ENCODE measurements at places on chromosomes 12 and 14. TPM values are rescaled to one million over a fixed set of nuclear protein-coding genes. Genes with fewer than 3 reads are reported as not detected.
A peak's percentile ranks its signal among the peaks of the same experiment; 100 is the strongest.

KCNA1 gene
- total RNA-seq, result not detected

ASPG gene
- not detected for total RNA-seq

CLEC4C gene
- total RNA-seq, result not detected

KRT7 gene
- 768 TPM for total RNA-seq

KRT85 gene
- not detected for total RNA-seq

DEPDC4 gene
- total RNA-seq, result 1.0 TPM

CFAP73 gene
- not detected for total RNA-seq

P2RX2 gene
- total RNA-seq, result not detected

TMEM52B gene
- total RNA-seq, result not detected

BEGAIN gene
- 0.51 TPM for total RNA-seq

OVCH1 gene
- total RNA-seq, result not detected

RAB15 gene
- 12.9 TPM for total RNA-seq

GPX2 gene
- not detected for total RNA-seq

TMPRSS12 gene
- not detected for total RNA-seq

GRCh38 chr12:15896867-15897266, 14.3 kb upstream of the DERA start:
- no peak for DNase-seq

DNA sequence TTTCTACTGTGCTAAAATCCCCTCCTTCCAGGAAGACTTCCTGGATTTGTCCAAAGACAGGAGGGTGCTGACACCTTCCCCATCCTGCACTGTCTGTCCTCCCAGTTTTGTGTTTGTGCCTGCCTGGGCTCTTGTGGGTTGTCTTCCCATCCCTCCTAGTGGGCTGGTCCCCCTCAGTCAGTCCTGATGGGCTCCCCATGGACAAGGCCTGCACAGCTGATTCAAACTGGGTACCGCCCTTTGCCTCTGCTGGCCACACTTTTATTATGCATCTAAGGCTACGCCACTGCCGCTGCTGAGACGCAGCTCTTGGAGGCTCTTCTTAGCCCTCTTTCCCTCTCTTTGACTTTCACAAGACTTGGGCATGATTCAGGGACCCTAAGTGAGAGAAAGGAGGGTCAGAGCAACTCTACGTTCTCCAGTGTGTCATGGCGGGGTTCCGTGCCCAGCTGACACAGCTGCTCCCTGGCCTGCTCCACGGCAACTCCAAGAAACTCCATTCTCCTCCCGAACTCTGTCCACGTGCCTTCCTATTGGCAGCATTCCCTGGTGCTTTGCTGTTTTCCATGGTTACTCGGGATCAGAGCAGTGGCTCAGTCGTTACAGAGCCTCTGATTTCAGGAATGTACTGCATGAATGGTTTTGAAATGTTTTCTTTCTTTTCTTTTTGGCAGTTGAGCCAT, 3.8 kb upstream of the KRT85 start:
- peak; percentile 56 for DNase-seq

GRCh38 chr14:23113431-23114119, 5.5 kb downstream of the CEBPE start:
- no peak for DNase-seq

GRCh38 chr12:128250096-128250495, 16.9 kb upstream of the TMEM132C start:
- DNase-seq, result no peak

- no peak for DNase-seq
Measured at GRCh38 chr14:105863296-105864108, 337.1 kb downstream of the TMEM121 start.

DNA sequence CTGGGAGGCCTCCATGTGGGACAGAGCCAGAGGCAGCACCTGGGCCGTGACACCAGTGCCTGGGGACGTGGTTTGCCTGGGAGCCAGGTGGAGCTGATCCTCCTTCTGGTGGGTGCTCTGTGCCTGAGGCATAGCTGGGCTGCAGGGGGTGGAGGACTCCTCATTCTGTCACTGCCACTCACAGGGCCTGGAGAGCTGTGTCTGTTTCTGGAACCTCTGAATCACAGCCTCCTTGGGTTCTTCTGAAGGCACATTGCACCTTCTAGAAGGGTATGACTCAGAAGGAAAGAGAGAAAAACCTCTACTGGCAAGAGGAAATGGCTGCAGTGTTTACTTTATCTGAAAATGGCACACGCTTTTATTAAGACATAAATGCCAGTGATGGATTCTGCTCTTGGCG, 659.8 kb downstream of the VRK1 start:
- no peak for DNase-seq

- DNase-seq, result no peak
Measured at GRCh38 chr14:71437870-71438269, 494.4 kb upstream of the RGS6 start.

GRCh38 chr12:96099421-96099820, 64.0 kb upstream of the LTA4H start:
- DNase-seq, result no peak

DNA sequence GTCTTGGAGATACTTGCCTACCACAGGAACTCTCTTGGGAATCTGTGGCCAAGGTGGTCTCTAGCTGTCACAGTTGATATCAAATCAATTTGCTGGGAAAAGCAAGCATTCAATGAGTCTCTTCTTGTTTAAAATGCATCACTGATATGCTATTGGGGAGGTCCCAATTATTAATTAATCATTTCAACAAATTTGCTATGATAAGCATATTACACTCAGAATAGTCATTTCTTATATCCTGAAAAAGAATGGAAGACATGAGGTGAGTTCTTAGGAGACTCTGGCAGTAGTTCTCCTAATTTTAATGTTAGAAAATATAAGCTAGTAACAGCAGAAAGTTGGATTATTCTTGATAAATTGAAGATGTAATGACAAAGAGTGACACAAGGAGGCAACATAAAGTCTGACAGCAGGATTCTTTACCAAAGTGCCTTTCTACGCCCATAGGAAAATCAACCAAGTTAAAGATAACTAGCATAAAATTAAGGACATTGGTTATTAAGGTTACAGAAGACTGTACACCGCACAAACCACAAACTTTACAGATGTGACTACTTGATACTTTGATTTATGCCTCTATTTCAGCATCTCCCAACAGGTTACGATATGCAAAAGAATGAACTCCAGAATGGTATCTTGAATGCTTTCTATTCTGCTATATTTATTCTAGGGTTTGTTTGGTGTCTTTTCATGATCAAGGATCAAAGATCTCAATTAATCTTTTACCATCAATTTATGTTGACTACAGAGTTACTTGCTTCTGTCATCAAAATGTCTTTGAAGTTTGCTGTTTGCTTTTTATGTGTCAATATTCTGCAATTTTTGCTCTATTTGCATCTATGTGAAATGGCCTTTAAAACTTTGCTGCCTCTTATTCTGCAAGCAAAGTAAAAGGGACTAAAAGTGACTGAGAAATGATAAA, 349.6 kb upstream of the CLEC14A start:
- DNase-seq, result no peak

- no peak for DNase-seq
Measured at GRCh38 chr14:96586921-96587822, 85.0 kb downstream of the PAPOLA start.

- no peak for DNase-seq
Measured at GRCh38 chr12:56299308-56299852, 750 bp downstream of the CS start.

- no peak for DNase-seq
Measured at GRCh38 chr14:74019408-74020137, 424 bp downstream of the BBOF1 start.

DNA sequence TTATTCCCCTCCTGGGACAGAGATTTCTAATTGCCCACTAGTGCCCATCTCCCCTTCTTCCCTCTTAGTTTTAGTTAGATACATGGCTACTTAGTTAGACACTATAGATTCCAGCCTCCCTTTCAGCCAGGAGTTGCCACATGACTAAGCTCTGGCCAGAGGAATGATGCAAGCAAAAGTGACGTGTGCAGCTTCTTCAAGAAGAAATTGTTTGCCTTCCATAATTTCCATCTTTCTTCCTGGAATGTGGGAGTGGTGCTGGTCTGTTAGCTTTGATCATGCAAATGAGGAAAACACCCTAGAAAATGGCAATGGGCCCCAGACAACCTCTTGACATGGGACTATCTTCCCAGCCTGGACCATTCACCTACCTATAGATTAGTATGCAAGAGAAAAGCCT, 21.4 kb downstream of the CCDC177 start:
- DNase-seq, result no peak

DNA sequence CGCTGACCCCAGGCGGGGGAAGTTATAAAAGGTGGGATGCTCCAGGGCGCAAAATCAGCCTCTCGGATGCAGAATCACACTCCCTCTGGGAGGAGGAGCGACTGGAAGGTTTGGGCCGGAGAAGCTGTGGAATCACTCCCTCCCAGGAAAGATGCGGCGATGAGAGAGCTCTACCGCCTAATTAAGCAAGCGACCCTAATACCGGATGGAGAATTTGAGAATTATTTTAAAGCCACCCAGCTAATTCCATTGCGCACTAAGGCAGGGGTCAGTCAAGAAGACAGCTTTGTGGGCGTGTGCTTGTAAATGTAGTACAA, 1.9 kb downstream of the COL2A1 start:
- DNase-seq, result no peak

- no peak for DNase-seq
Measured at GRCh38 chr14:97594306-97594705, 797.1 kb downstream of the VRK1 start.

DNA sequence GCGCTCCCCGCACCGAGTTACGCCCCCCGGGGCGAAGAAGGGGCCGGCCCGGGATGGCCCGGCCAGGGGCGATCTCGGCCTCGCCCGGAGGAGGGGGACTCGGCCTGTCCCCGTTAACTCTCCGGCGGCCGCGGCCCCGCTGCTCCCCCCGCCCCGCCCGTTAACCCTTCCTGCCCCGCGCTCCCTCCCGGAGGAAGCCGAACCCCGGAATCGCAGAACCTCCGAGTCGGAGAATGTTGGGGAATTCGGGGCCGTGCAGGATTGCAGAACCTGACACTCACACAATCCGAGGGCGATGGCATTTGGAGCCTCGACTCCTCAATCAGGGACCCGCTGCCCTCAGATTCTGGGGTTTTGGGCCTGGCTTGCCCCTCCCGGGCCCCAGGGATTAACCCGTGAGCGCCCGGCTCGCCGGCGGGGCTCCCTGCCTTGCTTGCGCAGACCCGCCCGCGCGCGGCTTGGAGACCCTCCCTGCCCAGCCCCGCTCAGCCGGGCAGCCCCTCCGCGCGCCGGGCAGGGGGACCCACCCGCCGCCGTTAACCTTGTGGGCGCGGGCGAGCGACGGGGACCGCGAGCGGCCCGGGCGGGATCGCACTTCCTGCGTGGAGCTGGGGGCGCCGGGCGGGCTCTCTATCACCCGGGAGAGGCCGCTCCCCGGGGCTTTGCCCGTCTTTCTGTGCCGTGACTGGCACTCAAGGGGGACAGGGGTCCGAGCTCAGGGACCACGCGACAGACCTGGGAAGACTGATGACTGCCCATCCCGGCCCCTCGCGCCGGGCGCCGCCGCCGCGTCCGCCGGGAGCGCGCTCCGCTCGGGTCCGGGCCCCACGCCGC, 18.8 kb downstream of the BEGAIN start:
- DNase-seq, result no peak

- no peak for DNase-seq
Measured at GRCh38 chr12:117567644-117568216, 206.3 kb upstream of the NOS1 start.

- no peak for DNase-seq
Measured at GRCh38 chr12:49790741-49791555, 37.3 kb downstream of the NCKAP5L start.

DNA sequence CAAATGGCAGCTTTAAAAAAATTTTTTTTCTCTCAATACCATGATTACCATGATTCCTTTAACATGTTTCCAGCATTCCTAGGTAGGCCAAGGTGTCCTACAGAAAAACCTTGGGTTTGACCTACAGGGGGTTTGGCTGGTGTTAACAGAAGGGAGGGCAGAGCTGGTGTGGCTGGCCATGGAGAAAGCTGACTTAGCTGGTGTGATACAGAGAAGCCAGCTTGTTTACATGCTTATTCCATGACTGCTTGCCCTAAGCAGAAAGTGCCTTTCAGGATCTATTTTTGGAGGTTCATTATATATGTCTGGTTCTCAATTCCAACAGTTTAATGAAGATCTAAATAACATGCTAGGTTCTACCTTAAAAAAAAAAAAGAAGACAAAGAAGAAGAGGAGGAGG, 68.6 kb downstream of the EEA1 start:
- DNase-seq, result no peak

DNA sequence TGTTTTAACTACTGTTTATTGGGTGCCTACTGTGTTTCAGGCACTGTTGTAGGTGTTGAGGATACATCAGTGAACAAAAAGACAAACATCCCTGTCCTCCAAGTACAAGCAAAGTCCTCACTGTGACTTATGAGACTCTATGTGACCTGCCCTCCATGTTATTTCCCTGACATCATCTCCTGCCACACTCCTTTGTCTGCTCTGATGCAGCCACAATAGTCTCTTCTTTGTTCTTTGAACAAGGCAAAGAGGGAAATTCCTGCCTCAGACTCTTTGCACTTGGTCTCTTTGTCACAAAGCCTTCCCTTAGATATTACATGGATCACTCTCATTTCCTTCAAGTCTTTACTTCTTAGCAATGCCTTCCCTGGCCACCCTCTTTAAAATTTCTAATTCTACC, 240.1 kb upstream of the SRRM4 start:
- DNase-seq, result no peak

- DNase-seq, result peak; percentile 38
Measured at GRCh38 chr12:97639702-97640101, 177.1 kb downstream of the RMST start.

DNA sequence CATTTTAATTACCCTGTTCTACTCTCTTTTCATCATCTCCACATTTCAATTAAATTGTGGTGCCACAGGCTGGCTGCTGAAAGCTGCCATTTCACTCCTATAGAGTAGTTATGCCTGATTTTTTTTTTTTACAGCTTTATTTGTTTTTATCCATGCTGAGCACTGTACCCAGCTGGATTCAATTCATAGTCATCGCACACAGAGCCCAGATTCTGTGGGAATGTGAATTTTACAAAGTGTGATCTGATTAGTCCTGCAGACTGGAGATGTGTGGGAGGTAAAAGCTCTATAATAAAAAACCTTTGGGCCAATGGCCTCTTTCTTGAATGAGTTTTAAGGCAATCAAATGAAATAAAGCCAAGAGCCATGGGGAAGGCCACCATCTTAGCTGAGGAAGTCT, 190.2 kb downstream of the ANO4 start:
- no peak for DNase-seq

GRCh38 chr12:40986001-40986400, 202.1 kb upstream of the PDZRN4 start:
- DNase-seq, result no peak

- DNase-seq, result no peak
Measured at GRCh38 chr12:104756901-104757300, 201.2 kb downstream of the SLC41A2 start.

DNA sequence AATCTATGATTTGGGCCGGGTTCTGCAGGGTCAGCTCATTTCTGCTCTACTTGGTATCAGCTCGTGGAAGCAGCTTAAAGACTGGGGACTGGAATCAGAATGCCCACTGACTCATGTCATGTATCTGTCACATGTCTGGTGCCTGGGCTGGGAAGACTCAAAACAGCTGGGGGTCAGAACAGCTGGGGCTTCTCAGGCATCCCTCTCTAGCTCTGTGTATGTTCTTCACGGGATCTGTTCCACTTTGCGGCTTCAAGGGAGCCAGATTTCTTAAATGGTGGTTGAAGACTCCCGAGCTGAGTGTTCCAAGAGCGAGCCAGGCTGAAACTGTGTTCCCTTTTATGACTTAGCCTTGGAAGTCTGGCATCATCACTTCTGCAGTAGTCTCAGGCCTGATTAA, 11.9 kb downstream of the AEBP2 start:
- DNase-seq, result no peak
